ENCODE measurements at places on chromosomes 5 and 9.

GRCh38 chr9:70105147-70105546 lies 61.5 kb downstream of the MAMDC2 start:
- no peak for DNase-seq

DNA sequence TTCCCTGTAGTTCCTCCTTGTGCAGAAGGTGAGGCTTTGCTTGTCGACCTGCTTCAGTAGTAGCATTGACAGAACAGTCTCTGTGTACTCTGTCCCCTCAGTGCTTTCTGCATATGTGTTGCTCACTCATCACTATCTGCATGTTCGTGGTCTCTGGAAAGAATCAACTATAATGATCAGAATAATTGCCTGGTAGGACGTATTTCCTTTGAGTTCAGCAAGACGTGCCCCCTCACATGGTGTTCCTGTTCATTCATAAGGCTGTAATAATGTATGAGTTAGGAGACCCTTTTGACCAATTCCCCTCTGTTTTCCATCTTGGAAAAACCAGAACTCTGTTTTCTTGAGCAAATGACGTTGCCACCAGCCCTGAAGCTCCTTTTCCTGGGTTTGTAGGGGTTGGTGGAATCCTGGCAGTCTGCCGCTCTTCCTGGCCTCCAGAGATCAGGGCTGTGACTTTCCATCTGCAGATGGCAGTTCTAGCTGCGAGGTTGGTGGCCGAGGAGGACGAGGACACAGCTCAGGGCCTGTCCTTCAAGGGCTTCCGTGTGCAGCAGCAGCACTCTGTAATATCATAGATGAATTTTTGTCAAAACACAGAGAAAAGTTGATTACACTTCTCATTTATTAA lies 61.9 kb downstream of the EXOSC2 start:
- no peak for DNase-seq

- DNase-seq = no peak
These were observed 118.7 kb upstream of the SGCD start for GRCh38 chr5:156208271-156208670.

- DNase-seq = peak; percentile 64
These were observed 49.9 kb downstream of the COL15A1 start for GRCh38 chr9:98993570-98993945.

DNA sequence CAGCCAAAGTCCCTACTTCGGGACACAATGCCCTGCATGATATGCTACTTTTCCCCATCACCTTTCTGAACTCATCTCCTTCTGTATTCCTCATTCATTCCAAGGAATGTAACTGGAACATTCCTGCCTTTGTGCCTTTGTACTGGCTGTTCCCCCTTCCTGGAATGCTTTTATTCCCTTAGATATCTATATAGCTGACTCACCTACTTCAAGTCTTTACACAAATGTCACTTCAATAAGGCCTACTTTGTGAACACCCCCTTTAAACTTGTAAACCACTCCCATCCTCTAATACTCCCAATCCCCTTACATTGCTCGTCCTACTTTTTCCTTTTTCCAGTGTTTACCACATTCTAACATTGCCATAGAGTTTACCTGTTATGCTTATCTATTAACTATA lies 2.4 kb downstream of the NOL6 start:
- no peak for DNase-seq

GRCh38 chr5:36891266-36891665 lies 14.7 kb downstream of the NIPBL start:
- no peak for DNase-seq

- no peak for DNase-seq
These were observed 272.2 kb upstream of the DMRT1 start for GRCh38 chr9:569296-569695.
